ENCODE measurements at places on chromosomes 3 and 15.
A peak's percentile ranks its signal among the peaks of the same experiment; 100 is the strongest.

DNA sequence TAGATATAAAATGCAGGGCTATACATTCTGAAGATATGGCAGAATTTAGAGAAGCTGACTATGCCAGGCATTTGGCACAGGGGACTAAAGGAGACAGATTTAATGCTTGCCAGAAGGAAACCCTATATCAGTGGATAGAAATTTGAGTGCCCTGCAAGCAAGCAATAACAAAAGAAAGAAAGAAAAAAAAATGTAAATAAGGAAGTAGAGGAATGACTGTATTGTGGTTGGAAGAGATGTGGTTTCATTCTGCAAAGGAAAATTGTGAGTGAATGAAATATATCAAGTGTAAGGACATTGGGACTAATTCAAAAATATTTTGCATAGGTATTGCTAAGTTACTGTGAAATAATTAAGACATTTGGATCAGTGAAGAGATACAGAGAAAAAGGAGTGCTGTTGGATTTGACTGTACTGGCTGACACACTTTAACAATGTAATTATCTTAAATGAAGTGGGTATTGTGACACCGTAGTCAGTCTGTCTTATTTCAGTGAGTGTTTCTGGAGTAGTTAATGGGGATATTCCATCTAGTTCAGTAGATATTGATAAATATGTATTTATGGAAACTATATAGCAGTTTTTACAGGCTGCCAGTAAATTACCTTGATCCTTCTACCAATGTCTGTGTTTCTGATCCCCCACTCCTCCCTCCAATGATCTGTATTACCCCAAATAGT, 418.2 kb downstream of the CNTN4 start:
- peak; percentile 5 for DNase-seq

- DNase-seq = no peak
Observed at GRCh38 chr3:98711426-98711825, 51.7 kb upstream of the ST3GAL6 start.

DNA sequence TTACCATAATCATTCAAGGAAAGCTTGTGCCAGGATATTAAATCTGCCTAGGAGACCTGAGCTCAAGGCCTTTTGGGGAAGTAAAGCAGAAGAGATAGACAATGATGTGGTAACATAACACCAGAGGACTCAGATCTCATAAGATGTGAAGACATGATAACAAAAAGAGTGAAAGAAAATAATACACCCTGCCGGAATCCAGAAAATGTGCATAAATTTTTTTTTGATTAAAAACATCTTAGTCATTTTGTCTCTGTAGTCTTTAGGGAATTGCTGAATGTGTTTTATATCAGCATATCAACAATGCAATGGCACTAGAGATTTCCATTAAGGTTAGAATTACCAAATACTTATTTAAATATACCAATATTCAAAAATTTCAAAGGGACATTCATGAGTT, 326.8 kb upstream of the ROBO1 start:
- no peak for DNase-seq

DNA sequence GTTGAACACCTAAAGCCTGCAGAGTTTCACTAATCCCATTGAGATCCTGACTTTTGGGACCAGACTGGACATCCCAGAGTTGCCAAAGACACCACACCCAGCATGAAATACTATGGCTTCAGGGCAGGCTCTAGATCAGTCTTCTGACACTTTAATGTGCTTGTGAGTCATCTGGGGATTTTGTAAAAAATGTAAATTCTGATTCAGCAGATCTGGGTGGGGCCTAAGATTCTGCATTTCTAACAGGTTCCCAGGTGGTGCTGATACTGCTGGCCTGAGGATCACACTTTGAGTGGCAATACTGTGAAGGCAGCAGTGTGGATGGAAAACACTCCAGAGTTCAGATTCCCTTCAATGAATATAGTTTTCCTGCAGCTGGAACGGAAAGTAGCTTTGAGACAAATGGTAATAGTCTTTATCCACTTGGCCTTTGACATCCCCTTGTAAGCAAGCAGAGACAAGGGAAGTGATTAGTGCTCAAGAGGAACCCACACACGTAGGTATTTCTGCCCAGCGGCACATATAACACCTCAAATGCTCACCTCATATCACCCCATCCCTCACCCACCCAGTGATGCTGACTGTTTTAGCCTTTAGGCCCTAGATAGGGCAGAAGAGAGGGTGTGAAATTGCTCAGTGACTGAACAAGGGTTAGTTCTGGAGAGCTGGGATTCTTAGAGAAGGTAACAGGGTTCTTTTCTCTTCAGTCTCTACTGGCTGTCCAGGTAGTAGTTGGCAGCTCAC, 51.5 kb upstream of the GSK3B start:
- DNase-seq = no peak

DNA sequence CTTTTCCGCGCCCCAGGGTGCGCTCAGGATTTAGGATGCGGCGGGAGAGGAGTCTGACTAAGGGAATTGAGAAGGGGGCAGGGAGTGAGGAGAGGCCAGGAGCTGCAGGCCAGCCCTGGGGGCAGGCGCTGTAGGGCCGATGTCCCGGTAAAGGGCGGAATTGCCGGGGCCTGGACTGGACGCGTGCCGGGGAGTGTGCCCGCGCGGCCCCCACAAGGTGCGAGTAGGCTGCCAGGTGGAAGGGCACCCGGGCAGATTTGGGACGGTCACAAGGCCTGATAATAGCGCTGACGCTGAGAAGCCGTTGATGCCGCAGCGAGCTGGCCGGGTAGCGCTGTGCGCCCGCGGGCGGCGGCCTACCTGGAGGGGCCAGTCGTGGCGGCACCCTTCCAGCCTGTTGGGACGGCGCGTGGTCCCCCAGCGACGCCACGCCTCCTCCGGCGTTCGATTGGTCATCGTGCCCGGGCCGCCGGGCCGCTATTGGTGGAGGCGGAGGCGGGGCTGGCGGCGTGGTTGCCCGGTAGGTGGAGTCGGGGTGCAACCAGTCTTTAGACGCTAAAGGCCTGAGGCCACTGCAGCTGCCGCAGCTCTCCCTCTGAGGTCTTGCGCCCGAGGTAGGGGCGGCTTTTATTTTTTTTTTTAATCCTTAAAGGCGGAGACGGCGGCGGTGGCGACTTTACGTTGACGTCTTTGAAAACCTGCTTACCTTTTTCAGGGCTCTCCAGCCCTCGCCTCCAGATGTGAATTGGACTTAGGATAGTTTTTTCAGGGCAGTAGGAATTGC, 903 bp downstream of the SLC25A38 start:
- DNase-seq = no peak

- DNase-seq = no peak
Observed at GRCh38 chr3:46098319-46098761, 71.1 kb upstream of the XCR1 start.

GRCh38 chr3:182028081-182028480, 316.4 kb downstream of the SOX2 start:
- no peak for DNase-seq

DNA sequence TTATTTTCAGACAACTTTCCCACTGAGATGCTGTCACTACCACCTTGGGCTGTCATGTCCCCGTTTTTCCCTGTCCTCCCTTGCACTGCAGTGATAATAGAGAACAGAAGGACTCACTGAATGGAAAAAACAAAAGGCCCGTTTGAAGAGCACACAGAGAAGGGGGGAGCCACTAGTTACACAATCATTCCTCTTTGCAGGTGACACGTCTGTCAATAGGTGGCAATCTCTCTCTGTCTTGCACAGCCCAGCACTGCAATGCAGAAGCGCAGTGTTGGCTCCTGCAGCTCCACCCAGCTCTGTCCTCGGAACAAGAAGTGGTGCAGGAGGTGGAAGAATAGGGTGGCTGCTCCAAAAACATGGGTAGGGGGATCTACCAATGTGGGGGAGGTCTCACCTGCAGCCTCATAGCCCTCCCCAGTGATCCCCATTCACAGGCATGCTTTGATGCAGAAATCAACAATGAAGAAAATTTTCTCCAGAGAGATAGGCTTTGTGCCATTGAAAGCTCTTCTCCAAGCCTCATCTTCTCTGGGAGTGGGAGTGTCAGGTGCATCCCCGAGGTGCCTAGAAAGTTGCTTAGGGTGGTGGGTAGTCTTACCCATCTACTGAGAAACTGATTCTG, 31.8 kb downstream of the FSTL1 start:
- DNase-seq = peak; percentile 75

DNA sequence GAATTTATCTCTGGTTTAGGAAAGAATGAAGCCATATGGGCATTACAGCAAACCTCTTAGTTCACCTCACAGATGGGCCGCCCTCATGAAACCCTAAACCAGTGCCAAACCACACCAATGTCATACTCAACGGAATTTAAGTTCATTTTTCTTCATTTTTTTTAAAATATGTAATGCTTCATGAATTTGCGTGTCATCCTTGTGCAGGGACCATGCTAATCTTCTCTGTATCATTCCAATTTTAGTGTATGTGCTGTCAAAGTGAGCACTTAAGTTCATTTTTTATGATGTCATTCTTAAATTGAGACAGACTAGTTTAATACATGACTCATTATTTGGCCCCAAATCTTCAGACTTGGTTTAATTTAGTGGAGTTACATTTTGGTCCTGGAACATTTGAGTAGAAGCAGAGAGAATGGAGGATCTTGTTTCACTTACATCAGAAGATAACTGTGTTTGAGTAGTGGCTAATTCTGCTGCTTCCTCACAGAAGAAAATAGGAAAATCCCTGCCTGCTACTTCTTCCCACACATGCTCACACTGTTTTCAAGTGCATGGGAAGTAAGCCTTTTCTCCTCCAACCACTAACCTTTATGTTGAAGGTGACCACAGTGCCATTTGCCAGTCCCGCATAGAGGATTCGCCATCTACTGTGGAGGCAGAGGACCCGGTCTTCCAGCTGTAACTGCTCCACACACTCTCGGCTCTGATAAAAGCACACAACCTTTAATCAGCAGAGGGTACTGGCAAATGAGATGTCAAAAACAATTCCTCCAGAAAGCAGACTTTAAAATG, 63.3 kb downstream of the ZNF106 start:
- no peak for DNase-seq

DNA sequence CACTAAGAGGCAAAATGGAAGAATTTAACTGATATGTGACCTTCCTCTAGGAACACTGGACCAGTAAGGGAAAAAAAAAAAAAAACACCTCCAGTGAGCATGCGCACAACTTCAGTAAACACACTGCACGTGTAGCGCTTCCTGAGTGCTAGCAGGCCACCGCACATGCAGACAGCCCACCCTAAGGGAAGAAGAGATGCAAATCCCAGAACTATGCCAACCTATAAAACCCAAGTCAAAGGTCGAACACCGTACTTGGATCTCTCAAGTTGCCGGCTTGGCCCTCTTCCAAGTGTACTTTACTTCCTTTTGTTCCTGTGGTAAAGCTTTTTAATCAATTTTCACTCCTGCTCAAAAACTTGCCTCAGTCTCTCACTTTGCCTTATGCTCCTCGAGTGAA, 64.5 kb upstream of the CADPS start:
- no peak for DNase-seq

- no peak for DNase-seq
Observed at GRCh38 chr3:43071313-43071893, 34.5 kb downstream of the POMGNT2 start.

- no peak for DNase-seq
Observed at GRCh38 chr15:76998663-76999285, 3.8 kb downstream of the PSTPIP1 start.

GRCh38 chr15:101526442-101526841, 36.9 kb upstream of the PCSK6 start:
- DNase-seq = no peak

GRCh38 chr15:60667925-60668324, 189.0 kb upstream of the ICE2 start:
- no peak for DNase-seq

- no peak for DNase-seq
Observed at GRCh38 chr3:85053626-85054025, 94.8 kb downstream of the CADM2 start.

DNA sequence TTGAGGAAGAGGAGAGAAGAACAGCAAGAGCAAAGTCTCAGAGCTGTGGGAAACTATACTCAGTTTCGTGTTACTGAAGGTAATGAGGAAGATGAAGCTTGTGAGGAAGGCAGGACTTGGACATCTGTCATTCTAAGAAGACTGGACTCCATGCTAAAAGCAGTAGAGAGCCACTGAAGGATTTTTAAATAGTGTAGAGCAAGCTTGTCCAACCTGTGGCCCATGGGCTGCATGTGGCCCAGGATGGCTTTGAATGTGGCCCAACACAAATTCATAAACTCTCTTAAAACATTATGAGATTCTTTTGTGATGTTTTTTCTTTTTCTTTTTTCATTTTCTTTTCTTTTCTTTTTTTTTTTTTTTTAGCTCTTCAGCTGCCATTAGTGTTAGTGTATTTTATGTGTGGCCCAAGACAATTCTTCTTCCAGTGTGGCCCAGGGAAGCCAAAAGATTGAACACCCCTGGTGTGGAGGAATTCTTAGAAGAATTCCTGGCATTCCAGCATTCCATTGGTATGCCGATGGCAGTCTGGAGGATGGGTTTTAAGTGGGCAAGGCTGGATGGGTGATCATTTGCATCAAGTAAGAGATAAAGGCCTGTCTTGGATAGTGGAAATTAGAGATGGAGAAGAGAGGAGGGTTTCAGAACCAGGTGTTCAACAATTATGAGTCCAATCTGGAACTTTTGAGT, 6.9 kb upstream of the NFKBIZ start:
- DNase-seq = no peak

- no peak for DNase-seq
Observed at GRCh38 chr3:13236557-13237173, 163.4 kb upstream of the IQSEC1 start.

Data from NCI-H1436 (cell line).